Left hindlimb (tissue), 1 donor: ENCODE measurements at places on chromosomes 5 and 9.

DNA sequence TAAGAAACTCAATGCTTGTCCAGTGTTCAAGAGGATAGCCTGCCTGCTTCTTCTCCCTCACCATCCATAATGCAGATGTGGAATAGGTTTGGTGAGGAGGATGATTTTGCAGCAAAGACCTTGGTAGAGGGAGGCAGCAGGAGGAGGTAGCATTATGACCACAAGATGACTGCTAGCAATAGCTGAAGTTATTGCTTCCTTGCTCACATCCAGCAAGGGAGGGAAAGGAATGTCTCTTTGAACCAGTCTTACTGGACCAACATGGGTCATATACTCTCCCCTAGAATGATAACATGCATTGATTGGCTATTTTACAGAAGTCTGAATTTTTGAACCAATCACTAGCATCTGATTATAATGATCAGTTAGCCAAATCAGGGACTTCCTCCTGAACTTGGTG, 607.6 kb downstream of the EBF1 start:
- DNase-seq, result no peak

GRCh38 chr5:173573126-173573960, 43.1 kb downstream of the BOD1 start:
- DNase-seq, result peak; percentile 82

DNA sequence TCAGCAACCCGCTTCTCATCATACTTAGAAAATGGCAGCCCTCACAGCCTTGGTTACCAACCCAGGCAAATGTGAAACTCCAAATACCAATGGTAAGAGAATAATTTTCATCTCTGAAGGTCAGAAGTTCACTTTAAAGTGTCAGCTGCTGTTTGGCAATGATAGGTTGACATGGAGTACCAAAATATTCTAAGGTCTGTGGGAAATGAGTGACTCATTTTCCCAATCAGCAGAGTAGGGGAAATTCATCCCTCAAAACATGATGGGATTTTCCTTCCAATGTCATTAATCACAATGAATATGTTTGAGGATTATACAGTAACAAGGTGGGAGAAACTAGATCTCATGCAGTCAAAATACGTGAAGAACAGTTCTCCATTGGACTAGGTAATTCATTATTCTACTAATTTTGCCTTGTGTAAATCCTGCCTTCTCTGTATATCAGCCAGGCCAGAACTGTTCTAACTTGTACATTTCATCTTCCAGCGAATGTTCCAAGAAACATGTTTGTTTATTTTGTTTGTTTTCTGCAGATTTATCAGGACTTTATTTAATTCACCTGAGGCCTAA, 53.1 kb upstream of the ERBIN start:
- no peak for DNase-seq

DNA sequence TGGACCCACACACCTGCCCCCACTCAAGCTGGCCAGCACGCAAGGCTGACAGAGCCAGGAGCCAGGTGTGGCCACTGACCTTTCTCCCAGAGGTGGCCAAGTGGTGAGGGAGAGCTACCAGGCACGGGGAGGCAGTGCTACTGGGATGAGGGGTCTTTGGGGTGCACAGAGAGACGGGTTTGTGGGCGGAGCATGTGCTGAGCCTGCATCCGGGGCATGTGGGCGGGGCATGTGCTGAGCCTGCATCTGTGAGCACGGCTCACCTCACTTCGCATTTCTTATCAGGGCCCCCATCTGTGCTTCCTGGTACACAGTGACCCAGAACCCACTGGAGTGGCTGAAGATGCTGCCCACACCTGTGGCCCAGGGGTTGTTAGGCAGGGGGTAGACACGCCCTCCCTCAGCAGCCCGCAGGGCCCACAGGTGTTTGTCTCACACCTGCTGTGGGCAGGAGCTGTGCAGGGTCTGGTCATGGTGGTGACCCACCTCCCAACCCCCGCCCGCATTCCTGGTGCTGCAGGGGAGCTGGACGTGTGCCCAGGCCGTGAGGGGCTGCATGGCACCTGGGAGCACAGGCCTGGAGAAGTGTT, 21.5 kb downstream of the CCDC187 start:
- no peak for DNase-seq

DNA sequence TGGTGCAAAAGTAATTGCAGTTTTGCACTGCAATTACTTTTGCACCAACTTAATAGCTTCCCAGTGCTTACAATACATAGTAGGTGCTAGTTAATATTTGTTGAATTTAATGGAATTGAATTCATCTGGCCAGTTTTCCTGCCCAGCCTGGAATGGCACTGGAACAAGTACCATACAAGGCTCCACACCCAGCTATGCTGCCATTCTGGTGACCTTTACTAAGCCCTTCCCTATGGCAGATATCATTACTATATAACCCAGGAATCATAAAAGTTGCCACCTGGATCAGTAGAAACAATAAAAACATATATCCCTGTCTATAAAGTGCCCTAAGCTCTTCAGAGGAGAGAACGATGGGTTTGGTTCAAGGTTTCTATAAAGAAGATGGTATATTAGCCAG, 22.4 kb upstream of the TRIM36 start:
- no peak for DNase-seq

DNA sequence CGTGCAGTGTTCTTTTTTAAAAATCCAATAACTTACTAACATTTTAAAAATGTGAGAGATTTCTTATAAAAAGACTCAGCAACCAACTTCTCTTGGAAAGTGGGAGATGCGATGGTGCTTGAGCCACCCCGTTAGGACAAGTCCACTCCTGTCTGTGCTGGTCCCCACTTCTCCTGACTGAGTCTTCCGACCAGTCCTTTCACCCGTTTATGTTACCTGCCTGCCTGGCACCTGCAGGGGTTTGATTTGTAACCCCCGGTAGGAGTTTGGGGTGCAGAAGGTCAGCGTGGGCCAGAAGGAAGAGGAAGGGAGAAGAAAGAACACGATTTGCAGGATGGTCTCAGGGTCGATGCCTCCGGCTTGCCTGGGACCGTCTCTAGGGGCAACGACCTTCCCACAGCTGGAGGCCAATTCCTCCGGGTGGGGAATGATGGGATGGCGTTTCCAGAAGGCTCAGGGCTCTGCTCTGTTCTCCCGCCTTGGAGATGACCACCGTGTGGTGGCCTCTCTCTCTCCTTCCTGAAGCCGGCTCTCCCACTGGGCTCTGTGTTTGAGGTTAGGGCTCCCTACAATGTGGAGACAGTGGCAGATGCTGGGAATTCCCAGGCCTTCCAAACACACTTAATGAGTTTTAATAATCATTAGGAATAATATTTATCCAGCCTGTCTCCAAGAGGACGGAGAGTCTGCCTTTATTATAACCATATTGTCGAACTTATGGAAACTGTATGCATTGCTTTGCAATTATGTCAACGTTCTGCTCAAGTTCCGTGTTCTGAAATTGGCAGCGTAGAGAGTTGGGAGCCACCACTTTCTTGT, 14.8 kb downstream of the COL27A1 start:
- peak; percentile 36 for DNase-seq

- DNase-seq, result no peak
Measured at GRCh38 chr5:41772056-41772455, 98.2 kb downstream of the OXCT1 start.

DNA sequence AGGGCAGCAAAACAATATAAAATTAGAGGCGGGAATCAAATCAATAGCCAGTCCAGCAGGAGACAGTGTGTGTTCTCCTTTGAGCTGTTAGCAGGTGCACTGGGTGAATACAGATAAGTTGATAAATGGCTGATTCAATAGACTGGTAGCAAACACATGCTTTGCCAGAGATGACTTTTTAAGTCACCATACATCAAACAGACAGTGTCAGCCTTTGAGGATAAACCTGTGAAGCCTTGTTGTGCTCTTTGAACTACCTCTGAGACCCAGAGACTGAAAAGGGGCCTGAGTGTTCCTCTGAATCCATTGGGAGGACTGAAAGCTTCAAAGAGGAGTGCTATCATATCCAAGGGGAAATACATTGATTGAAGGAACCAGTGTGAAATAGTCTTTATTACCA, 301.9 kb downstream of the RASEF start:
- DNase-seq, result no peak

GRCh38 chr5:80077051-80077714, 42.0 kb downstream of the THBS4 start:
- no peak for DNase-seq

GRCh38 chr9:136901516-136902258, 15.4 kb downstream of the TRAF2 start:
- DNase-seq, result no peak

DNA sequence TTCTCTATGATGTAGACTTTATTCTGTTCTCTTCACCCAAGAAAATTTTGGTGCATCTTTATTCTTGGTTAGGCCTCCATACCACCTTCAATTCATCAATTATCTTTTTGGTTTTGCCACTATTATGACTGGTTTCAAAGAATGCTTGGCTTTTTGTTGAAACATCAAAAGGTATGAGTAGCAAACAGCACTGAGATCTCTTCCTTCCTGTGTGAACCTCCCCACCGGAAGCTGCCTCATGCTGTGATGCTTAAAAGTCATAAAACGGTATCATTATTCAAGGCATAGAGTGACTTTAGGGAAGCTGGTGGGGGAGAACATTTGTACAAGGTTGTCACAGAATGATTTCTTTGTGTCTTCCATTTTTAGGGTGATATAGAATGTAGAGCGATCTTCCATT, 70.6 kb downstream of the IQGAP2 start:
- no peak for DNase-seq

GRCh38 chr9:127899128-127899943, at the start of gene ST6GALNAC6:
Gene ST6GALNAC6 (minus strand): TSS chr9:127899603. CDS start chr9:127897981, 1,622 bp downstream.
- peak; percentile 82 for DNase-seq

DNA sequence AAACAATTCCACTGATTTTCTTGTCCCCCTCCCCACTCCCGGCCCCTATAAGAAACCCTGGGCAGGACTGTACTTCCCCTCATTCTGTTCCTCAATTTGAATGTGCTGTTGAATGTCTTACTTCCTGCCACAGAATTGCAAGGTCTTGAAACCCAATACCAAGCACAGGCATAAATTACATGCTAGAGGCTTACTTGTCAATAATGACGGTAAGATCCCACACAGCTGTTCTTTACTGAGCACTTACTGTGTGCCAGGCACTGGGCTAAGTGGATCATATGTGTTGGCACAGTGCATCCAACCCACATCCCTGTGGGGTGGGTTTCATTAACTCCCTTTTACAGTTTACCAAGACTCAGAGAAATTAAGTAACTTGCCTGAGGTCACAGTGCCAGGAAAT, 63.4 kb downstream of the MVB12B start:
- no peak for DNase-seq

DNA sequence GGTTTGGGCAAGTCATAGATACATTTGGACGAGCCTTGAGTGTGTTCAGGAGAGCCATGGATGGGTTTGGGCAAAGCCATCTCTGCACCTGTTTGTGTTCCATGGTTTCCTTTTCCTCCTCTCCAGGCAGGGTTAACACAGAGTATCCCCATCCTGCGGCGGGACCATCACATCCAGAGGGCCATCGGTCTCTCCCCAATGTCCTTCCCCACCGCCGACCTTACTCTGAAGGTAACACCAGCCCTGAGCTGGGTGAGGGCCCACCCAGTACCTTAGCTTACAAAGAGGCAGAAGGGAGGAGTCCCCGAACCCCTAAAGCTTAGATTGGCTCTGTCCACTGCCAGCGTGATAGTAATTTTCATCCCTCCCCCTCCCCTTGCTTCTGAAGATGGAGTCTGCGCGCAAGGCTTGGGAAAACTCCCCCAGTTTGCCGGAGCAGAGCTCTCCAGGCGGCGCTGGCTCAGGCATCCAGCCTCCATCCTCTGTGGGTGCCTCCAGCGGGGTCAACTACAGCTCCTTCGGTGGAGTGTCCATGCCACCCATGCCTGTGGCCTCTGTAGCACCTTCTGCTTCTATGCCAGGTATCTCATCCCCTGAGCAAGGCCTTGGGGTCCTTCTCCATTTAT, 18.0 kb upstream of the POMT1 start:
- DNase-seq, result no peak

DNA sequence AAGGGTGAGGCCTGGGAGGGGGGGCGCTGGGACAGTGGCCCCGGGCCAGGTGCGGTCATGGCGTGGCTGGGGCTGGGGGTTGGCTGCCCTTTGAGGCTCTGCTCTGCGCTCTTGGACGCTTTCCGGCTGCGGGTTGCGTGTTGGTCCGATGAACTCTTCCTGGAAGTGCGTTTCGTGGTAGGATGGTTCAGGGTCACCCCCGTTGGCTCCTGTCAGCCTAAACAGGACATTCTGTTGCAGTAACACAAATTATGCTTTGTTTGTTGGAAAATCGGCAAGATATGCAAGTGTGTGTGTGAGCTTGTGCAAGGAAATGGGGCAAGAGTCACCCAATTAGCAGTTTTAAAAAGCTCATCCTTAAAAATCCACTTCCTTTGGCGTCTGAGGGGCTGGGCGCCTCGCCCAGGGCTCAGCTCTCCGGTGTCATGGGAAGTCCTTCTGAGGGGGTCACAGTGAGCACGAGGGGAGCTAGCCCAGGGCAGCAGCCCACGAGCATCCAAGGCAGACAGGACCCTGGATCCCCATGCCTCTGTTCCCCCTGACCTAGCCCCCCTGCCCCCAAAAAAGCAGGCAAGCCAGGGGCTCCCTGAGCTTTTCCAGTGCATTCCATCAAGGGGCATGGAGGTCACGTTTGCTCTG, 22.2 kb upstream of the RNU6ATAC start:
- peak; percentile 34 for DNase-seq

DNA sequence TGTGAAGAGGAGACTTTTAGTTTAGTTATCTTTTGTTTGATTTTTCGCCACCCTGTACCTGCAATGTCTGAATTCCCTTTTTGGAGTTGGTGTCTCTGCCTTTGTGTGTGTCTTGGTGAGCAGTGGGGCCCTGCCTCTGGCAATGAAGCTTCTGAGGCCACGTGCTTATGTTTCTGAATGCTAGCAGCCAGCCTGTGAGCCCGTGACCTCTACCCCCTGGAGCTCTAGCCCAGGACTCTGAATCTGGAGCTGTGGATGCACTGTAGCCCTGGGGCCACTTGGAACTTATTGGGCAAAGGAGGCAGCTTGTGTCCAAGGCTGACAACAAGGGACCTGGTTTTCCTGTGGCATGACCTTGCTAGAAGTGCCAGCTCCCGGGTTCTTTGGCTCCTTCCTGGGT, 19.4 kb downstream of the ENTREP1 start:
- DNase-seq, result no peak

- DNase-seq, result peak; percentile 47
Measured at GRCh38 chr5:58849921-58850667, 267.2 kb downstream of the RAB3C start.

- no peak for DNase-seq
Measured at GRCh38 chr5:88428633-88429032, 160.0 kb upstream of the TMEM161B start.

DNA sequence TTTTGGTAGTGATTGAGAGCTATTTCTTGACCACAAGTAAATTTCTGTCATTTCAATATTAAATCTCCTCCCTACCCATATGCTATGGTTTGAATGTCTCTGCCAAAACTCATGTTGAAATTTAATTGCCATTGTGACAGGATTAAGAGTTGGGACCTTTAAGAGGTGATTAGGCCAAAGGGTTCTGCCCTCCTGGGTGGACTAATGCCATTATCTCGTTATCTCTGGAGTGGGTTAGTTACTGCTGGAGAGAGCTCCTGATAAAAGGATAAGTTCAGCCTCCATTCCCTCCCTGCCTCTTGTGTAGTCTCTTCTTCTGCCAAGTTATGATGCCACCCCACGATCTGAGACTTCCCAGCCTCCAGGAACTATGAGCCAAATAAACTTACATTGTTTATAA, 3.6 kb upstream of the DRD1 start:
- no peak for DNase-seq

- no peak for DNase-seq
Measured at GRCh38 chr5:52562473-52562872, 225.2 kb upstream of the ITGA1 start.

- DNase-seq, result no peak
Measured at GRCh38 chr5:160867976-160868375, 16.0 kb upstream of the ATP10B start.

- DNase-seq, result no peak
Measured at GRCh38 chr9:16098306-16098705, 545.5 kb downstream of the CCDC171 start.
